ENCODE measurements at places on chromosomes 12 and 14. TPM values are rescaled to one million over a fixed set of nuclear protein-coding genes. Genes with fewer than 3 reads are reported as not detected.
A peak's percentile ranks its signal among the peaks of the same experiment; 100 is the strongest.

Gene SIX6
- polyA plus RNA-seq = not detected

- no peaks in the 10 kb centered on the region for H3K27me3 ChIP-seq
- no peak overlapping the region for H3K4me3 ChIP-seq
- no peaks in the 10 kb centered on the region for H3K36me3 ChIP-seq
- no peak overlapping the region for H3K27ac ChIP-seq
Observed at GRCh38 chr12:122729583-122730214, 945 bp downstream of the HCAR1 start.

DNA sequence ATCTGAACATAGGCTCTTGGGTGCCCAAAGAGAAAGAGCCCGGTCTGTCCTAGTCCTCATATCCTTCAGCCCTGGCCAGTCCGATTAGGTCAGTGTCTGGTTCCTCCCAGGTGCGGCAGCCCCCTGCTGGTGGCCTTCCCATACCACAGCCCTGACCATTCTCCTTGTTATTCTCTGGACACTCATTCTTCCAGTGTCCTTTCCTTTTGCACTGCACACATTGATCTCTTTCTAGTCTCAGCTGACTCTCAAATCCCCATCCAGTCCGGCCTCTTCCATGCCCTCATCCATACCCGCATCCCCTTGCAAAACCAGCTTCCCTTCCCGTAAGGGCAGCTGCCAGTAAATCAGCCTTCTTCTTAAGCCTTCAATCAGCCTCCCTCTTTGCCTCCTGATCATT, 1316.3 kb downstream of the TMEM121 start:
- no peak for DNase-seq
- no peaks in the 10 kb centered on the region for H3K4me1 ChIP-seq
- no peaks in the 10 kb centered on the region for H3K36me3 ChIP-seq
- H3K27ac ChIP-seq = no peak overlapping the region
- H3K27me3 ChIP-seq = no peaks in the 10 kb centered on the region

Gene WNT1
- not detected for polyA plus RNA-seq

DNA sequence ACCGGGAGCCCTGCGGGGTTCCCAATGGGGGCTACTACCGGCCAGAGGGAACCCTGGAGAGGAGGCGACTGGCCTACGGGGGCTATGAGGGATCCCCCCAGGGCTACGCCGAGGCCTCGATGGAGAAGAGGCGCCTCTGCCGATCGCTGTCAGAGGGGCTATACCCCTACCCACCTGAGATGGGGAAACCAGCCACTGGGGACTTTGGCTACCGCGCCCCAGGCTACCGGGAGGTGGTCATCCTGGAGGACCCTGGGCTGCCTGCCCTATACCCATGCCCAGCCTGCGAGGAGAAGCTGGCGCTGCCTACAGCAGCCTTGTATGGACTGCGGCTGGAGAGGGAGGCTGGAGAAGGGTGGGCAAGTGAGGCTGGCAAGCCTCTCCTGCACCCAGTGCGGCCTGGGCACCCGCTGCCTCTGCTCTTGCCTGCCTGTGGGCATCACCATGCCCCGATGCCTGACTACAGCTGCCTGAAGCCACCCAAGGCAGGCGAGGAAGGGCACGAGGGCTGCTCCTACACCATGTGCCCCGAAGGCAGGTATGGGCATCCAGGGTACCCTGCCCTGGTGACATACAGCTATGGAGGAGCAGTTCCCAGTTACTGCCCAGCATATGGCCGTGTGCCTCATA, 9.7 kb downstream of the TNS2 start:
- H3K4me1 ChIP-seq = peaks cover 18% of the 10 kb centered on the region
- no peak overlapping the region for H3K4me3 ChIP-seq
- no peaks in the 10 kb centered on the region for H3K27me3 ChIP-seq
- peaks cover 69% of the 10 kb centered on the region for H3K36me3 ChIP-seq
- no peak overlapping the region for H3K27ac ChIP-seq

DNA sequence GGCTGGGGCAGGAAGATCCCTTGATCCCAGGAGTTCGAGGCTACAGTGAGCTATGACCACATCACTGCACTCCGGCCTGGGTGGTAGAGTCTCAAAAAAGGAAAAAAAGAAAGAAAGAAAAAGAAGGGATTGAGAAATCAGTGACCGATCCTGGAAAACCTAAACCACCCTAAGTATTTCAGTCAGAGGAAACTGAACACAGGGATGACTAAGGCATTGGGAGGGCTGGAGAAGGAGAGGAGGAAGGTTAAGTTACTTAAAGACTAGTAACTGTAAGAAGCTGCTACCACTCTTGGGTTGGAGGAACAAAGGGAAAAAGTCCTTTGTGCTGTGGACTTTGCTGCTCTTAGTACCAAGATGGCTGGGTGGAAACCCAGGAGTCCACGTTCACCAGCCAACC, 10.6 kb downstream of the HHIPL1 start:
- no peaks in the 10 kb centered on the region for H3K36me3 ChIP-seq
- no peak overlapping the region for H3K4me3 ChIP-seq
- no peak for DNase-seq
- no peak overlapping the region for H3K27ac ChIP-seq
- H3K4me1 ChIP-seq = no peaks in the 10 kb centered on the region
- H3K27me3 ChIP-seq = peaks cover 16% of the 10 kb centered on the region

- no peaks in the 10 kb centered on the region for H3K4me1 ChIP-seq
- H3K4me3 ChIP-seq = no peak overlapping the region
- no peaks in the 10 kb centered on the region for H3K27me3 ChIP-seq
- no peak overlapping the region for H3K27ac ChIP-seq
Observed at GRCh38 chr12:9390761-9391160, 182.6 kb upstream of the PZP start.

GRCh38 chr14:96265383-96266095, 9.5 kb downstream of the BDKRB1 start:
- H3K36me3 ChIP-seq = no peaks in the 10 kb centered on the region
- H3K27me3 ChIP-seq = no peaks in the 10 kb centered on the region
- DNase-seq = peak; percentile 71
- H3K27ac ChIP-seq = no peak overlapping the region

Measured in lung (tissue), 17 donors.